HTR-8/SVneo (cell line): ENCODE measurements at places on chromosomes 11 and 22.

- no peak for DNase-seq
Measured at GRCh38 chr11:129352676-129353075, 23.0 kb upstream of the BARX2 start.

DNA sequence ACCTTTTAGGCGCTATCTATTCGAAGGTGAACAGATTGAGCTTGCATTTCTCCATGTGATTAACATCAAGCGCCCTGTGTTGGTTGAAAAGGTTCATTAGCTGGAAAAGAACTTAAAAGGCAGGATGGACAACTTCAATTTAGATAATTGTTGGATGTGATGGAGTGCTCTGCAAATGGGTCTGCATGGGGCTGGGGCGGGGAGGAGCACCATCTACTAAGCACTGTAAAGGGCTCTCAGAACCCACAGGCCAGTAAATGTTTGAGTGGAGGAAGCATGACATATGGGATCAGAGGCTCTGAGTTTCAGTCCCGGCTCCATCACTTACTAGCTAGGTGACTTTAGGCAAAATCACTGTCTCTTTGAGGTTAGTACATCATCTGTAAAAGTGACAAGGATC, 28.2 kb downstream of the ARL14EP start:
- DNase-seq = no peak

GRCh38 chr11:74024261-74025029, 15.6 kb upstream of the UCP3 start:
- DNase-seq = peak; percentile 27

- no peak for DNase-seq
Measured at GRCh38 chr11:121892863-121893262, 223.2 kb downstream of the BLID start.

DNA sequence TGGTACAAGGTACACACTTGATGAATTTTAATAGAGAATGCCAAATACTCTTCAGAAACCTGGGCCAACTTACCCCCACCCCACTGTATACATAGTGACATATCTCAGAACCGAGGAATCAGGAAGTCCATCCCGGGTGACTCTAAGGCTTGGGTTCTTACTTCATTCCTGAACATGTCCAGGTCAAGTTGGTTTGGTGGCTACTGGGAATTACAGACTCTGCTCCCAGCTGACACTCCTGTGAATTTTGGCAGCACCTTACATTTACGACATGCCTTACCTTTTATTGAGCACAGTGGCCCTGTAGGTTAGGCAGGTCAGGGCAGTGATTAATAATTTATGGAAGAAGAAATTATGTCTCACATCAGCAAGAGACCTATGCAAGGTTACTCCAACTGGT, 70.1 kb upstream of the LDLRAD3 start:
- DNase-seq = no peak

DNA sequence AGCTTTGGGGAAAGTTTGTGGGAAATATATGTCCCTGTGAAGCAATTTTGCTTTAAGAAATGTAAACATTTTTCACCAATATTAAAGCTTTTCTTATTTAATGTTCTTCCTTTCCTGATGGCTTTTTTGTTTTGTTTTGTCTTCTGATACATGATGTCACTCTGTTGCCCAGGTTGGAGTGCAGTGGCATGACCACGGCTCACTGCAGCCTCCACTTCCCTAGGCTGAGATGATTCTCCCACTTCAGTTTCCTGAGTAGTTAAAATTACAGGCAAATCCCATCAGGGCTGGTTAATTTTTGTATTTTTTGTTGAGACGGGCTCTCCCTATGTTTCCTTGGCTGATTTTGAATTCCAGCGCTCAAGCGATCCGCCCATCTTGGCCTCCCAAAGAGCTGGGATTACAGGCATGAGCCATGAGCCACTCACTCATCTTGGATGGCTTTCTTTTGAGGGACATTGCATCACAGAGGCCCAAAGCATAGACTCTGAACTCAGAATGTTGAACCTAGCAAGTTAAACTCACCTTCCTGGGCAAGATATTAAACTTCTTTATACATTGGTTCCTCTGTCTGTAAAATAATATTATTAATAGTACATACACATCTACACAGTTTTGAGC, 651 bp upstream of the CARD16 start:
- no peak for DNase-seq

- DNase-seq = no peak
Measured at GRCh38 chr11:34758262-34758661, 137.4 kb downstream of the EHF start.

DNA sequence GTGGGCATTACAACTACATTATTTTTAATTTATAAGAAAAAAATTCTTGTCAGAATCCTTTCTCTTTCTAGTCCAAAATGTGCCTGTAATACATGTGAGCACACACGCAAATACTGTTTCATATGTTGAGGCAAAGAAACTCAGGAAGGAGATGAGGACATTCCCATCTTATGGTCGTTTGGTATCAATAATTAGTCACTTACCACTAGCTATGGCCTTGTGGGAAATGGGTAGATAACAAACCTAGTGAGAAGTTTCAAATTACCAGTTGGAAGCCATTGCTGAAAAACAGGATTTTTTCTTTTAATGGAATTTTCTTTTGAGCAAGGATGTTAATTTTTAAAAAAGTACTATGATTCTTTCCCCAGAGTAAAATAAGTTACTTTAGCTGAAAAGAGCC, 25.7 kb downstream of the AMOTL1 start:
- DNase-seq = no peak

- DNase-seq = no peak
Measured at GRCh38 chr11:22666325-22666687, at the start of gene GAS2. GAS2 (plus strand) TSS chr11:22666611; CDS start chr11:22674870, 8,259 bp downstream.

DNA sequence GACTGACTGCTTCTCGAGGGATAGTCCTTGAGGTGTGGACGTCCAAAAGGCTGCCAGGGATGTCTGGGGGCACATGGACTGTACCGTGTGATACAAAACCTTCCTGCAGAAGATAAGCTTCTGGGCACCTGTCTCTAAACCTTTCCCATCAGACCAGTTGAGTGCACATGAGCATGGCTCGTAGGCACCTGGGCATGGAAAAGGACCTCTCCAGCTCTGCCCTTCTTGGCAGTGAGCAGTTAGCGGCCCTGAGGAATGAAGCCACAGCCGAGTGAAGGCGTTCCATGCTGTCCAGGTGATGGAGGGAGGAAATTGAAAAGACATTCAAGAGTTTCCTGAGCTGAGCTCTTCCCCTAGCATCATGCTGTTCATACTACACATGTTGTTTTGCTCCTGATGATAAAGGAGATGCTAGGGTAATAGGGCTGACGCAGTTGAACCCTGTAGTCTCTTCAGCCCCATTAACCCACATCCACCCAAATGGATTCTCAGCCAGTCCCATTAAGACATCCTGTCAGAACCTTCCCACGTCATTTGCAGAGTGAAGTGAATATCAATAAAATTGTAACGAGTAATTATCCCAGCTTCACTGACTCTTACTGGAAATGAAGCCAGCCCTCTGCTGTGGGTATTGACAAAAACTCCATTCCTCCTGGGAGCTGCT, 138.6 kb downstream of the KIRREL3 start:
- no peak for DNase-seq

- no peak for DNase-seq
Measured at GRCh38 chr11:130480186-130480585, 31.7 kb downstream of the ADAMTS15 start.

DNA sequence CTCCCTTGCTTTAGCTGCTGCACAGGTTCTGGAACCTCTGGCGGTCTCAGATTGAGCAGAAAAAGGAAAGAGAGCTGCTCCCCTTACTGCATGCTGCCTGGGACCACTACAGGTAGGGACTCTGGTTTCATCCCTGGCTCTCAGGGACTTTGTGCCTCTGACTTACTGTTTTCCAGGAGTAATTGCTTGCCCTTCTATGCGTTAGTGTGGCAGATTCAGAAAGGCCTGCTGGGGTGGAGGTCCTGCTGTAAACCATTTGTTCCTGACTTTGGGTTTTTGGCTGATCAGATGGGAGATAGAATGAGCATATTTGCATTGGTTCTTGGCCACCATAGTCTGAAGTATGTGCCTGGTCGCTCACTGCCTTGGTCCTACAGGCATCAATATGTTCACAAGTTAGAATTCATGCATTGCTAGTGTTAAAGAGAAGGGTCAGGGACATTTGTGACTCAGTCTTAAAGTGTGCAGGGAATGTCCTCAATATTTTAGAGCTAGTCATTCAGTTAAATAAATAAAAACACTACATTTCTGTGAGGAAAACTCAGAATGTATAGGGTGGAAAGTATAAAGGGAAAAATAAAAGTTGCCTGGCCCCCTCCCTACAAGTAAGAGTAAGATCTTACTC, 78.0 kb downstream of the PISD start:
- DNase-seq = no peak

DNA sequence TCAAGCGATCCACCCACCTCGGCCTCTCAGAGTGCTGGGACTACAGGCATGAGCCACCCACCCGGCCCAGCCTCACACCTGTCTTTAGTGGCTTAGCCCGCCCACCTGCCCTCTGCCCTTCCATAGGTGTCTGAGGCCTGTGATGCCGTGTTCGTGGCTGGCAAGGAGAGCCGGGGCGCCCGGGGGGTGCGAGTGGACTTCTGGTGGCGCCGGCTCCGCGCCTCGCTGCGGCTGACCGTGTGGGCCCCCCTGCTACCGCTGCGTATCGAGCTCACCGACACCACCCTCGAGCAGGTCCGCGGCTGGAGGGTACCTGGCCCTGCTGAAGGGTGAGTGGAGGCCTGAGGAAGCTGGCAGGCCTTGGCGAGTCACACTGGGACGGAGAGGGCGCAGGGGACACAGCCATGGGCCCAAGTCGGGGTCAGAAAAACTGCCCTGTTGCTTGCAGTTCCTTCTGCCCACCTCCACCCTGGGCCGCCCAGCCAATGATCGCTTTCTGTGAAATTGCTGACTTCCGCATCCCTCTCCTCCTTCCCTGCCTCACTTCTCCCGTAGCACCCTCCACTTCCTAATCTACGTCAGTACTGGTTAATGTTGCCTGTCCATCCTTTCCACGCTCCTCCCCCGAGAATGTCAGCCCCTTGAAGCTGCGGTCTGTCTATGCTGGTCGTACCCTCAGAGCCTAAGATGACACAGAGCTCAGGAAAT, 9.3 kb downstream of the TMEM132A start:
- DNase-seq = no peak

DNA sequence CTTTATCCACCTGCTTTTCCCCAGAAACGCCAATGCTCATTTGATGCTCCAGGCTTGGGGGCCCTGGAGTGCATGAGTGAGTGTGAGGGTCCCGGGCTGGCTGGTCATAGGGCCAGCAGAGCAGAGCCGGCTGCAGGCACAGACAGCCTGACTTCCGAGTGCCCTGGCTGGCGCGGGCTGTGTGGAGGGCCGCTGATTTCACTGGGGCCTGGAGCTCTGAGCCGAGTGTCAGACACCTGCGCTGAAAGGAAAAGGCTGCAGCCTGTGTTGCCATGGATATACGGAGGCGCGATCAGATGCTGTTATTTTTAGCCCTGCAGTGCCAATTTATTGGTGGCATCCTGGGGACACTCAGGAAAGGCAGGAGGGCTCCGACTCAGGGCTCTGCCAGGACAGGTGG, 87.6 kb downstream of the ST3GAL4 start:
- no peak for DNase-seq

GRCh38 chr22:35804421-35804820, 86.7 kb downstream of the APOL5 start:
- no peak for DNase-seq

DNA sequence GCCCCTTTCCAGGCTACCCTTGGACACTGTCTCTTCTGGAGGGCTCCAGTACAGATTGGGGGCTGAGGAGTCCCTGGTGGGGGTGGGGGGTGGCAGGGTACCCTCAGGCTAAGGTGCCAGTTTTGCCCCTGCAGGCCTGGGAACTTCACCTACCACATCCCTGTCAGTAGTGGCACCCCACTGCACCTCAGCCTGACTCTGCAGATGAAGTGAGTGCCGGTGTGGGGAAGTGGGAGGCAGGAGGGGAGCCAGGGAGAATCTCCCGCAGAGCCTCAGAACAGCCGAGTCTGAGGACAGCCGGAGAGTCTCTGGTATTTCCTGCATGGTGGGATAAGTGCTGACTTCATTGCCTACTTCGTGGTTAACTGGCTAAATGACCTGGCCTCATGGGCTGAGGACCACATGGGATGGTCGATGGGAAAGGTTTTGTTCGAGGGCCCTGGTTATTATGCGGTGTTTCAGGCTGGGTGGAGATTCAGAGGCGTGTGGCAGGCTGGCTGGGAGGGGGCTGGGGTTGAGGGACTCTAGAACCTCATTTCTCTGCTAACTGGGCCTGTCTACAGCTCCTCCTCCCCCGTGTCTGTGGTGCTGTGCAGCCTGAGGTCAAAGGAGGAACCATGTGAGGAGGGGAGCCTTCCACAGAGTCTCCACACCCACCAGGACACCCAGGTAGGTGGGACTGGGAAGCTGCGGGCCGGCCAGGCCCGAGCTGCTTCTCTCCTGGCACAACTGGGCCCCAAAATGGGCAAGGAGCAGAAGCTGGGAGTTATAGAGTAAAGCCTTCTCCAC, 8.5 kb downstream of the TMEM258 start:
- DNase-seq = no peak

DNA sequence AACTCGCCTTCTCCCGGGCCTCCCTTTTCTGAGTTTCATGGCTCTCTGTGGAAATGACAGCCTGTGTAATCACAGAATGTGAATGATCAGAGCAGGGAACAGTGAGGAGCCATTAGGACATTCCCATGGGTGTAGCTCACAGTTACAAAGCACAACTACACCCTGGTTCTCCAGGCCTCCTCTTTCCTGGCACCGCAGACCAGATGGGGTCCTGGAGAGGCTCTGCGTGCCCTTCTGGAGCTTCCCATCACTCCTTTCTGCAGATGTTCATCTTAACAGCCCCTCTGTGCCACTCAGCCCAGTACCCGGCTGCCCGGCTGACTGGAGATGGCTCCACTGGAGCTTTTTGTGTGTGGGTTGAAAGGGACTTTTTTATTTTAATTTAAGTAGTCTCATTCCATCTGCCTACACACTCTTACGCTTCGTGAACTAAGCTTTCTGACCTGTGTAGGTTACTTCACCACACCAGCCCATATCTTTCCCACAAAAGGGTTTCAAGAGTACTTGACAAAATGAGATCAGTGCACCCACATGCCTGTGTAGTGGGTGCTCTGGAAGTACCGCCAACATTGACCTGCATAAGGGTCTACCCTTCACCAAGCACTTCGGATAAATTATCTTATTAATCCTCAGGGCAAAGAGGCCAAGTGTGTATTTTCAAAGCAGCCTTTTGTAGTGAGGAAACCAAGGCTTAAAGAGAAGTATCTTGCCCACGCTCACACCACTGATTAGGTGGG, 29.8 kb downstream of the SREBF2 start:
- DNase-seq = no peak

GRCh38 chr11:76653674-76654284, 16.8 kb downstream of the LRRC32 start:
- DNase-seq = no peak

DNA sequence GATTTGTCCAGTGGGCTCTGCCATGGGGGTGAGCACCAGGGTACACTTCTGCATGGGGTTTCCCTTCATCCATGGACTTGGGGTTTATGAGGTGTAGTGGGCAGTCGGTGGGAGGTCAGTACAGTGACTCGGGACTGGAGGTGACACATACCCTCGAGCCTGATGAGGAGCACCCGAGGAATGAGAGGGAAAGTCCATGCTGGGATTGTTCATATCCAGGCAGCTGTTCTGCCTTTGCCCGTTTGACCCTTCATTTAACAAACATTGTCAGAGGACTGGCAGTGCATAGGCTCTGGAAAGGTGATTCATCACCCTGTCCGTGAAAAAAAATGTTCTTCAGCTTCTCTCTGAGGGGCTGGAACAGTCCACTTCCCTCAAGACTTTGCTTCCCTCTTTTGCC, 2.7 kb downstream of the NAV2 start:
- peak; percentile 57 for DNase-seq
